ENCODE measurements at places on chromosomes 5 and 9.
A peak's percentile ranks its signal among the peaks of the same experiment; 100 is the strongest.

DNA sequence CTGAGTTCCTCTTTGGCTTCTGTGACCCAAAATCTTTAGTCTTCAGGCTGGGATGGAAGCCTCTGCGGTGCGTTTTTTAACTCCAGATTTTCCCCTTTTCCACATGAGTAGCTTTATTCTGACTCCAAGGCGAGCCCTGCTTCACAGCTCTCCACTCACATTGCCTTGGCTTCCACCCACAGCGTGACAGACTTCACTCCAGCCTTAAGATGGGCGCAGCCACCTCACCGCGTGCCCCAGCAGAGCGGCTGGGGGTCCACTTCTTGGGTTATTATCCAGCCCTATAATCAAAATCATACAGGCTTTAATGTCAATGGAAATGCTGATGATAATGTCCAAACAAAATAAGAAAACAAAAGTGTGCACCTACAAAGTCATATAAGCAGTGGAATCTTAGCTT, 1.2 kb downstream of the EXOC3 start:
- DNase-seq = no peak

DNA sequence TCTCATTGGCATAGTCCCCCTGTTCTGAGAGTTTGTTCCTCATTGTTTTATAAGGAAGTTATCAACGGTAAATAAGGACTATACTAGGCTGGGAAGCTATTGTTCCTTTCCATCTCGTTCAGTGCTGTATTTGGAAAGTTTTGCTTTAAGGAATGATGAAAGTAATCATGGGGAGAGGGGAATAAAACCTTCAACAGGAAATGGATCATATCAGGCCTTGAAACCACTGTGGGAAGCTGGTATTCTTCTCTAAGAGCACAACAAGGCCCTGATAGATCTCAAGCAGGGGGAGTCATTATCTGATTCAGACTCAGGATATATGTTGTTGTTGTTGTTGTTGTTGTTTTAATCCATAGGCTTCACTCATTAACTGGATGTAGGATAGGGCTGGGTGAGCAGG, 474.5 kb downstream of the ENC1 start:
- no peak for DNase-seq

- no peak for DNase-seq
Observed at GRCh38 chr5:3429962-3430361, 165.7 kb upstream of the IRX1 start.

DNA sequence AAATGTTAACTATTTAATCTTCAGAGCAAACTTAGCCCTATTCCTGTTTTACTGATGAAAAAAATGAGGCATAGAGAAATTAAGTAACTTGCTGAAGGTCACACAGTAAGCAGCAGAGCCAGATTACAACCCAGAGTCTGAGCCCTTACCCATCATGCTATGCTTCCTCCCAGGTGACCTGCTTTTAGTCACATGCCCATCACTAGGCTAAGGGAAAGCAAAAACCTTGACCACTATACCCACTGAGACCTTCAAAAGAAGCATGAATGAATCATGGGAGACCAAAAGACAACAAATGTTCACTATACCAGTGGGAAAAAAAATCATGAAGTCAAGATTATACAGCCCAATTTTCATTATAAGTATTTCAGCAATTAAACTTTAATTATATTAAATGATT, 5.3 kb upstream of the HAUS6 start:
- DNase-seq = no peak

GRCh38 chr5:68248896-68249295, 33.3 kb downstream of the PIK3R1 start:
- DNase-seq = no peak

- no peak for DNase-seq
Observed at GRCh38 chr5:2761921-2762488, 10.5 kb upstream of the IRX2 start.

GRCh38 chr5:78792345-78793055, 143.9 kb upstream of the LHFPL2 start:
- no peak for DNase-seq

- no peak for DNase-seq
Observed at GRCh38 chr5:167840527-167841130, 450.8 kb upstream of the WWC1 start.

DNA sequence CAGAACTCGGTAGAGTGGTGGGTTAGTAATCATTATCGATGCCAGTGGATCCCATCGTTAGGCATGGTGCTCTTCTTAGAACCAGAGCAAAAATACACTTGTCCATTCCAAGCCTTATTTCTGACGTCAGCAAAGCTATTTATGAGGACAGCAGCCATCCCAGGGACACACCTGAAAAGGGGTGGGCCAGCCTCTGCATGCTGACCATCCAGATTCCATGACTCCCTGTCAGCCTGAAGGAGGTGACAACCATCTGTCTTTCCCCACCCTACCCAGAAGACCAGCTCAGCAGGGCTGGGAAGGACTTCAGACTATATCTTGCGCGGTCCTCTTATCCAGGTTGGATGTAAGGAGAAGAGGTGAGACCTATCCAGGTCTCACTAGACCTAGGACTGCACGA, 5.7 kb upstream of the NIPAL4 start:
- DNase-seq = no peak

- no peak for DNase-seq
Observed at GRCh38 chr5:174073122-174073660, 27.7 kb downstream of the NSG2 start.

- DNase-seq = no peak
Observed at GRCh38 chr9:86795823-86796553, 151.3 kb downstream of the GAS1 start.

- DNase-seq = no peak
Observed at GRCh38 chr9:36424289-36425055, 24.4 kb upstream of the RNF38 start.

DNA sequence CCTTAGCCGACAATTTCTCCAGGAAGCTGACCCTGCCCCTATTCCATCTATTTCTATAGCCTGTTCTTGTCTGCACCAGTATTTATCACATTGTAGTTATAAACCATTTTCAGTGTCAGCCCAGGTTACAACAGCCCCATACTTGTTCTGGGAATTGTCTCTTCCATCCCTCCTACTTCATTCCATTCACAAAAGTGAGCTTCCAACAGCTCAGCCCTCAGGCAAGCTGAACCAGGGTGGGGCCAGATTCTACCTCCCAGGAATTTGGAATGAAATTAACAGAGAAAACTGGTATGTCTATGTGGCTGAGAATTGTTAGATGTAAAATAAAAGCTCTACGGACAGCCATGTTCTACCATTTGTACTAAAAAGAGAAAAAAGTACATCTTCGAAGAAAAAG, 36.1 kb downstream of the STRBP start:
- DNase-seq = no peak

- no peak for DNase-seq
Observed at GRCh38 chr5:9699681-9700080, 69.5 kb upstream of the TAS2R1 start.

DNA sequence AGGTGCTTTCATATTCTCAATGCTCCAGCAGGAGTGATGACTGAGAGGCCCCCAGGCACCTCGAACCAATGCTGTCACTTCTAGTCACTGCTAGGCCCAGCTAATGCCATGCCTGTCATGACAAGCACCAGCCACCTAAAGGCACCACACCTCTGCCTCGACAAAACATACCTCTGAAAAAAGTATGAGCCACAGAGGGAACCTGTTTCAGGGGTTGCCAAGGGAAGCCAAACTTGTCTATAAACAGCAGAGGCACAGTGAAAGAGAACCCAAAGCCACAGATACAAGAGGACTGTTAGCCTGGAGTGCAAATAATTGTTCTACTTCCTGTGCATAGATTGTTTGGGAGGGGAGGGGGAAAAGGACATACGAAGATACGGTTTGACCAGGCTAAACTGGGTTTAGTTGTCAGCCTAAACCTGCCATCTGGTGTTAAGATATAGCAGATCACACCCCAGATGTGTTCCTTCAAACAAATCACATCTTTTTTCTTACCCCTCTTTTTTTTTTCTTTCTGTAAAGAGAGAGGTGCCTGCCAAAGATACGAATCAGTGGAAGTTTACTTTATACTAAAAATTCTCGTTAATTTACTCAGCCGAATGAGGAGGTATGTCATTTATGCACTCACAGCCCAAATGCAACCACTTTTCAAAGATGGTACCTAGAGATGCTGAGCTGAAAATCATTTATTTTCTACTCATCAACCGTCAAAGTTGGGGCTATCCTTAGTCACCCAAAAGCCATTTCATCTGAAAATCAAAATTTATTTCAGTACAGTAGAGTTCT, 45.7 kb downstream of the BNC2 start:
- DNase-seq = no peak

DNA sequence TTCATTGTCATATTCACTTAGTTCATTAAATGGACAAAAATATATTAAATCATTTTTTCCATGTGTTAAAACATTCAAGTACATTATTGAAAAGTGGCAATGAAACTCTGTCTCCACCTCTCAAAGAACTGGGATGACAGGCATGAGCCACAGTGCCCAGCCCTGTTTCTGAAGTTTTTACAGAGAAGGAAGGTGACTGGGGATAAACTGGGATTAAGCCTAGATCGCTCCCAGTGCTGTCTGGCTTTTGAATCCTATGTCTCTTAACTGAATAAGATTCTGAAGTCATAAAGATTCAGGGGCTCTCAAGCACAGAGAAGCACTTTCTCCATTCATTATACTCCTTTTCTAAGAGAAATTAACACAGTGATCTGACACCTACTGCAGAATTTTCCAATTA, 88.3 kb downstream of the SLC38A9 start:
- DNase-seq = no peak

DNA sequence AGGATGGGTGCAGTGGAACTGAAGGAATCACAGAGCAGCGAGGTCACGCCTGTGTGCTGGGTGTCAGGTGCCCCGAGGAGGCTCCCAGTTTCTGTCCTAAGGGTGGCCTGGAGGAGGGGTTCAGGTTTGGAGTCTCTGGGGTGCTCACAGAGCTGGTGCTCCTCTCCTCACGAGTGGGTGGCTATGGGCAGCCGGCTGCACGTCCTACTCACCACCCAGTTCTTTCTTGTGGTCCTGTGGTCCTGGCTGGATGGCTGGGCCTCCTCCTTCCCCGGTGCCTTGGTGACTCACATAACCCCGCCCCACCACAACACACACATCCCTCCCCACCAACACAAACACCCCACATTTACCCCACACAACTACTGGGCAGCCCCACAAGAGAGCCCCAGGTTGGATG, 9.9 kb upstream of the PTGS1 start:
- DNase-seq = no peak

DNA sequence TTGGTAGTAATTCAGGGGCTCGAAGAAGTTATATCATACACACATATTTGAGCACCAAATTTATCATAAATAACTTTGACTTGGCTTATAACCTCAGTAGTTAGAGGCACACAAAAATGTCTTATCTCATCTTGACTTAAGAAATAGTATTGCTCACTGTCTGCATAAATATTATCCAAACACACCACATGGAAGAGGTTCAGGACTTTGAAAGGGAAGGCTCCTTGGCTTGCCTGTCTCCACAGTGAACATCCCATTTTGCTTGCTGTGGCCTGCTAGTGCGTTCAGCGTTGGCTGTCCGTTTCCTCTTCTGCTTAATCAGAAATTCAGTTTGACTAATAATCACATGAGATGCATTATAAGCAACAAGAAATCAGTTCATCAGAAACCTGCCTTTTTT, 13.9 kb downstream of the GRXCR2 start:
- DNase-seq = no peak

DNA sequence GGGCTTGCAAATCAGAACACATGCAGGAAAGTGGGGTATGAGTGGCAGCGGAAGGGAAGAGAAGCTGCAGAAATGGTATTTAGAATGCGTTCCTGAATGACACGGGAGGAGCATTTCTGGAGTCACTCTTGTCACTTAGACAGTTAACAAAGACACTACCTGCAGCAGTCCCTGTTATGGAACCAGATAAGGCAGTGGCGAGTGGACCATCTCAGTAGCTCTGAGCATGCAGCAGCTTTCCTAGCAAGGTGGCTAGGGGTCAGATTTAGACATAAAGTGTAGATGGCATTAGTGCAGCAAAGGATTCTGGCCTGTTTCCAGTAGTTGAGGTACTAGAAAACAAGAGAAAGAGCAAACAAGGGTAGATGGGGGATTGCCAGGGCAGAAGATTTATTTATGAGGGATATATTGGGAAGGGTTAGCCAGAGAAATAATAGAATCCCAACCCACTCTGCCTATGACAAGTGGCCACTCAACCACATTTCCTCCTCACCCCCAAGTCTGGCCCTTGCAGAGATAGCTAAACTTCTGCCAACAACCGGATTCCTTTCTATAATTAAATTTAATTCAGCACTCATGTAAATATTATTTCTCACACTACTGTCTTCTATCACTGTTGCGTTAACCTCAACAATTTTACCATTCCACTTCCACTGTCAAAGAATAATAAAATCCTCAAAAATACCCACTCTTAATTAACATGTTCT, 201.6 kb downstream of the DCP2 start:
- no peak for DNase-seq

GRCh38 chr5:109865637-109866036, 175.9 kb downstream of the MAN2A1 start:
- no peak for DNase-seq

DNA sequence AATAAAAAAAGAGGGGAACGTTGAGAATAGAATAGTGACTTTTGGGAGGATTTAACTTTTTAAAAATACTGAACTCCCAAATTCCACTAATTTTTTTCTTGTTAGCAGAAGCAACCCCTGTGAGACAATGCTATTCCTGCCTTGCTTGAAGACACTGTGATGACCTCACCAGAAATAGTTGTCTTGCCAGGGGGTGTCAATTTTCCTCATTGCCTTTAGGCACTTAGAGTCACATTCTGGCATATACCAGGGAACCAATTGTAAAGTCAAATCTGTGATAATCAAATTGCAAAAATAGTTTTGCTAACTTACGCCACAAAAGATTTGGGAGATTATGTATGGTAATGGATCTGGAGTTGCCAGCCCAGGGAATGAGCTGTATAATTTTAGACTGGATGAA, 42.8 kb upstream of the RPS23 start:
- DNase-seq = no peak

GRCh38 chr5:90017239-90017638, 392.3 kb downstream of the CETN3 start:
- DNase-seq = no peak

GRCh38 chr5:14167211-14167845, 24.2 kb downstream of the TRIO start:
- DNase-seq = no peak

- no peak for DNase-seq
Observed at GRCh38 chr9:82247318-82247717, 258.7 kb downstream of the SPATA31D1 start.

- peak; percentile 62 for DNase-seq
Observed at GRCh38 chr9:37079370-37080164, 40.8 kb upstream of the ZCCHC7 start.

DNA sequence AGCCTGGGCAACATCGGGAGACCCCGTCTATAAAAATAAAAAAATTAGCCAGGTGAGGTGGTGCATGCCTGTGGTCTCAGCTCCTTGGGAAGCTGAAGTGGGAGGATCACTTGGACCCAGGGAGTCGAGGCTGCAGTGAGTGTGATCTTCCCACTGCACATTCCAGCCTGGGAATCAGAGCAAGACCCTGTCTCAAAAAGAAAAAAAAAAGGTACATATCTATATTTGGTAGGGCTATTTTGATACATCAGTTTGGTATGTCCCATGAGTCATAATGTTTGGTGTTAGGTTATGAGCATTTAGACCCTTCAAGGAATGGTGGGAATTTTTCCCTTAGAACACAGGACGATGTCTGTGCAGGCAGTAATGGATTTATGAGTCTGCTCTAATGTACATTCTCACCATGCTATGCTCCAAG, 55.3 kb upstream of the POU4F3 start:
- DNase-seq = no peak

GRCh38 chr9:125544988-125545651, 161.9 kb downstream of the MAPKAP1 start:
- no peak for DNase-seq

- DNase-seq = no peak
Observed at GRCh38 chr5:7541898-7542297, 146.0 kb downstream of the ADCY2 start.

GRCh38 chr9:89654025-89654662, 49.3 kb downstream of the GADD45G start:
- no peak for DNase-seq
